ENCODE measurements at places on chromosomes 1 and 21.
A peak's percentile ranks its signal among the peaks of the same experiment; 100 is the strongest.

GRCh38 chr21:16569679-16570078, 839.9 kb downstream of the USP25 start:
- DNase-seq: no peak

- DNase-seq: no peak
Observed at GRCh38 chr21:20652846-20653245, 345.4 kb upstream of the NCAM2 start.

DNA sequence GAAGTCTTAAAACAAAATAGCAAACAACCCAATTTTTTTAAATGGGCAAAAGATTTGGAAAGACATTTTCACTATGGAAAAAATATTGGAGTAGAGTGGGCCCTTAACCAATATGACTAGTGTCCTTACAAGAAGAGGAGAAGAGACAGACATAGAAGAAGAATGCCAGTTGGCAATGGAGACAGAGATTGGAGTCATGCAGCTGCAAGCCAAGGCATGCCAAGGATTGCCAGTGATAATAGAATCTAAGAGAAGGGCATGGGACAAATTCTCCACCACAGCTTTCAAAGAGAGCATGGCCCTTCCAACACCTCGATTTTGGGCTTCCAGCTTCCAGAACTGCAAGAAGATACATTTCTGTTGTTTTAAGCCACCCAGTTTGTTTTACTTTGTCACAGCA, 92.7 kb downstream of the RGS2 start:
- DNase-seq: no peak

- DNase-seq: peak; percentile 59
Observed at GRCh38 chr1:54885807-54886723, 930 bp downstream of the DHCR24 start.

- no peak for DNase-seq
Observed at GRCh38 chr21:44626262-44626661, 631 bp upstream of the KRTAP10-9 start.

- no peak for DNase-seq
Observed at GRCh38 chr1:107132780-107133179, 8.1 kb upstream of the NTNG1 start.
